ENCODE measurements at places on chromosomes 7 and 10. TPM values are rescaled to one million over a fixed set of nuclear protein-coding genes. Genes with fewer than 3 reads are reported as not detected.

Gene CYP26C1
- not detected for polyA plus RNA-seq

Gene RBP3
- not detected for polyA plus RNA-seq

DNA sequence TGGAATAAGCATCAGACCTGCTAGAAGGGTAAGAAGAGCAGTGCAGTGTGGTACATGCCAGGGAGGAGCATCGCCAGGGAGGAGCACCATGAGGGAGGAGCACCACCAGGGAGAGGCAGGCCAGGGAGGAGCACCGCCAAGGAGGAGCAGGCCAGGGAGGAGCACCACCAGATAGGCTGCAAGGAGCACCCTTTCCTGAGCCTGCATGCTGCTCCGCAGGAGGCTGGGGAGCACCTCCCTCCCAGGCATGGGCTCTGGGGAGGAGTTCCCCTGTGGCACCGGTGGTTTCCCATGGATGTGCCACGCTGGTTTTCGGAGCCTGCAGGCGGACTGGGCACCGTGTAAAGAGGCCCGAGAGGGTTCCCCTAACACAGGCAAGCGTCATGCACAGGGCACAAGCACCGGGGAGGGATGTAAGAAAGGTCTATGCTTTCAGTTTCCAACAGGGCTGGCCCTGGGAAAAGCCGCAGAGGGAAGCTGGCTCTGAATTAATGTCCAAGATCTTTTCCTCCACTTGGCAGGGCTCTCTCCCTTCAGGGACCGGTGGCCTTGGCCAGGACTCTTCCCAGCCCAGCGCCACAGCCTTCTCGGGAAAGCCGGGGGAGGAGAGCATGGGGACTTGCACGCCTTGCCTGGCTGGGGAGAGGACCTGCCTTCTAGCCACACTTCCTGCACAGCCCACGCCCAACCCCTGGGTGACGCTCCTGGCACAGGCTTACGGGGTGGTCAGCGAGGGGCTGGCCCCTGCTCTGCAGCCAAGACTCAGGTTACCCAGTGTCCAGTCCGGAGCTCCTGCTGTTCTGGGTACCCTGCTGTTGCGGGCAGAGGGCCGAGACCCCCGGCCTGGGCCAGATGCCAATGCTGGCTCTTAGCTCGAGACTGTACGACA lies 11.5 kb upstream of the GPER1 start:
- DNase-seq: no peak

- DNase-seq: no peak
These were observed 191.6 kb downstream of the PCDH15 start for GRCh38 chr10:54609423-54609822.
